GM12864 (cell line): ENCODE measurements at places on chromosomes 7 and 10.
A peak's percentile ranks its signal among the peaks of the same experiment; 100 is the strongest.

DNA sequence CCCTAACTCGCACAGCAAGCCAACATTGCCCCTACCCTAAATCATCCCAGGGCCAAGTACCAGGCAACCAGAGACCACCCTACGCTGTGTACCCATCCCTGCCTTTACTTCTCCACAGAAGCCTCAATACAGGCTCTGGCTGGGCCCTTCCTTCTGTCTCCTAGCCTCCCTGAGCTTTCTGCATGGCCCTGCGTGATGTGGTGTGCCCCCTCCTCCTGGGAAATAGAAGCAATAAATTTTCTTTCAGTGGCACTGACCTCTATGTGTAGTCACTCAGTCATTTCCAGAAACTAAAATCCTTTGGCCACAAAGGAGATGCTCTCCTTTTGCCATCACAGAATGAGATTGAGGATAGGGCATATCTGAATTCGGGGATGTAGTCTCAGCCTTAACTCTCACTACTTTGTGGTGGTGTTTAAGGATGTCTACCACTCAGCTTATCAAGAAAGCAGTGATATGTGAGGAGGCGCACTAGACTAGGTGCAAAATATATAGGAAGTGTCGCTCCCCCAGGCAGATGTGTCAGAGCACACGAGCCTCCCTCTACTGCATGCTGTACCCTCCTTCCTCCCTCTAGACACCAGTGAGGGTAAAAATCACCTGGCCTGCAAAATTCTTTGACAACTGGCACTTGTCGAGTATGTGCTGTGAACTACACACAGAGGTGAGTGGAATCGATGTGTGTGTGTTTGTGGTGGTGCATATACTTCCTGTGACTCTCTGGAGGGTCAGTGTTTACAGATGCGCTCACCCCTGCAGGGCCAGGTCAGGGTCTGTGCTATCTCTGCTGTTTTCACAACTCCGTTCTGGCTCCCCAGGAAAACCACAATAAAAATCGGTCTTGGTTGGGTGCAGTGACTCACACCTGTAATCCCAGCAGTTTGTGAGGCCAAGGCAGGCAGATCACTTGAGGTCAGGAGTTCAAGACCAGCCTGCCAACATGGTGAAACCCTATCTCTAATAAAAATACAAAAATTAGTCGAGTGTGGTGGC lies 825.9 kb upstream of the IGFBP3 start:
- no peak for DNase-seq

DNA sequence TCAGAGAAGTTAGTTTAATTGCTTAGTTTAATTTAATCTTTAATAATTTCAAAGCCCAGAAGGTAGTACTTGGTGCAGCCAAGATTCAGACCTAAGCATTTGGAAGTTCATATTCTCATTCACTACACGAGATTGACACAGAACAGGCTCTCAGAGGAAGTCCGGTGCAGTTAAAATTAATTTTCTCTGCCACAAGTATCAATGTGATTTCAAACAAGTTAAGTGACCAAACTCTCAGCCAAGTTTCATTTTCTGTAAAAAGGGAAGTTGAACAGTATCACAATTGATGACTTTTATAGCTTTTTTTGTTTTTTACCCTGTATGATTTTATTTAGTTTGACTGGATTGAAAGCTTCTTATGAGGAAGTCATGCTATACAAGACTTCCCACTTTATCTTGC lies 1494.9 kb upstream of the LRRTM3 start:
- no peak for DNase-seq

DNA sequence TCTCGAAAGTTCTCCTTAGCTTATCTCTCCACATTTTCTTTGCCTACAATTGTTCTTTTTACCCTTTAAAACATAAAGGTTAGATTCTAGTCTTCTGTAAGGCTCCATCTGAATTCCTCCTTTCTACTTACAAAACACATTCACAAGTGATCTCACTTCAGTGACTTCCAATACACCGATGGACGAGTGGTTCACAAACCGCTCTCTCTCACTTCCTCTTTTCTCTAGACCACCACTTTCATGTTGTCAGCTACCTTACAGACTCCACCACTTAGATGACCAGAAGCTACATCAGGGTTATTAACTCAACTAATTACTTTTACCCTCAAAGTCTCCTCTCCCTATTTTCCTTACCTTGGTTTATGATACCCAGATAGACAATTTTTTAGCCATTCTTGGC lies 11.8 kb downstream of the MET start:
- peak; percentile 74 for DNase-seq

DNA sequence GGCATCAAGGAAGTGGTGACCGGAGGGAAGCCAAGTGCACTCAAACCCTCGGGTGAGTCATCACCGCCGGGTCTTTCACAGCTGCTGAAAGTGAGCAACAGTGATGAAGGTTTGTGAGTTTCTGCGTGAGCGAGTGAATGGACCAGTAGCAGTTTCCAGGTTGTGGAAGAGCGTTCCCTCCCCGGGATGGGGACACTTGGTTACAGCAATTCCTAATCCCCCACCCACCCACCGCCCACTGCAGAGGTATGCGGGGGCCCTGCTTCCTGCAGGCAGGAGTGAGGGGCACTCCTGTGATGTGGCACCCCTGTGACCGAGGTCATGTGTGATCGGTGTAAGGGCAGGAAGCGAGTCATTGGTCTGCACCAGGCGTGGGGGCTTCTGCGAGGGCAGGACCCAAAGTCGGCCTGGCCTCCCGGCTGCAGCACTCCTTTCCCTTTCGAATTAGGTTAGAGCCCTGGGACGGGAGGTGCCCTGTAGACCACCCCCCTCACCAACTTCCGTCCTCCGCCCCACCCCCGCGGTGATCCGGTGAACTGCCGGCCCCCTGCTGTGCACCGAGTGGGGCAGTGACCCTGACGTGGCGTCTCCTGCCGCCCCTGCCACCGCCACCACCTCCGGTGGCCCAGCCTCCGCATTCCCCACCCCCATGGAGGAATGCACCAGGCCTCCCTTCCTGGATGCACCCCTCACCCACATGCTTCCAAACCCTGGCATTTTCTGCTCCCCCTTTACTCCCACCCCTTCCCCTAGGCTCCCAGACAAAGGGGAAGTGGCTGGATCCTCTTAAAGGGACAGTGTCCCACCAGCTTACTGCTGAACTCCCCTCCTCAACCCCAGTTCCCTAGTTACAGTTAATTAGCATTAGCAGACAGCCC lies 10.9 kb downstream of the LIMK1 start:
- DNase-seq, result peak; percentile 47

DNA sequence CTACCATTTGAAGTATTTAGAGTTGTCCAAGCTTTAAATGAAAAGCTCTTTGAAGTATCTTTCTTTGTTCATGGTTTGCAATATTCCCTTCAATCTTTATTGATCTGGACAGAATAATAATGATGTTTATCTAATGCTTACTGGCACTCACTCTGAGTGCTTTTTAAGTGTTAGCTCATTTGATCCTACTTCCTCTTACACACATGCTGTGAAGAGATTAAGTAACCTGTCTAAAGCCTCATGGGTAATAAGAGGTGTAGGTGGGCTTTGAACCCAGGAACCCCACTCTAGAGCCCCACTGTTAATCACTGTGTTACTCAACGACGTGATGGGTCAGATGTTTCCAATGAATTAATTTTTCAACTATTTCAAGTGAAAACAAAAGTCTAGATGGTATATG lies 31.1 kb upstream of the ADD3 start:
- no peak for DNase-seq

DNA sequence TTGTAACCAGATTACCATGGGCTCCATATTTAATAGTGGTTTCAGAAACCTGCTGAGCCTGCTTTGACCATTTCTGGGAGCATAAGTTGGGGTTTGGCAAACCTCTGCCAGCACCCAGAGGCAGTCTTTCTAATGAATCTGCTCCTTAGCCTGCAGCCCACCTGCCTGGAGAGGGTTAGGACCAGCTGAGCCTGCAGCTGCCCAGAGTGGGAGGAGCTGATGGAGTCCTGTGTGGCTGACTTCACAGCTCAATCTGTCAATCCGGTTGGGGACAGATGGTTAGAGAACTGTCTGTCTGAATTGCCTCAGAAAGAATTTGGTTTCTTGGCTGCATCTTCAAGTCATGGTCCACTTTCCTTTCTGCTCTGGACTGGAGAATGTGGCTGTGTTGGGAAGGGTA lies 444.6 kb downstream of the NRG3 start:
- DNase-seq, result no peak

- DNase-seq, result no peak
Measured at GRCh38 chr10:46255801-46256747, 30.7 kb upstream of the ANTXRL start.

DNA sequence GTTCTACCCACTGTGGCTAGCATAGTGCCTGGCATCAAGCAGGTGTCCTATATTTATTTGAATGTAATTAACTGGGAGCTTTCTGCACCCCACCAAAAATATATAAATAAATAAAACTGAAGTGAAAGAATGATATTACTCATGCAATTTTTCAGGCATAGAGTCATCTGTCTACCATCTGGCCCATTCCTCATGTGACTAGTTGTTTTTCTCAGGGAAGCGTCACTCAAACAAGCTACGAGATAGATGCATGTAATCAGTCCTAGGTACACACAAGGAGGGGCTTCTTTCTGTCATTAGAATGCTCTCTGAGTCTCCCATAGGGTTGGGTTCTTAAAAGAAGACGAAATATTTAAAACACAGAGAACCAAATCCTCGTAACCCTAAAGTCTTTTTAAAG lies 255.5 kb upstream of the KMT2E start:
- no peak for DNase-seq

DNA sequence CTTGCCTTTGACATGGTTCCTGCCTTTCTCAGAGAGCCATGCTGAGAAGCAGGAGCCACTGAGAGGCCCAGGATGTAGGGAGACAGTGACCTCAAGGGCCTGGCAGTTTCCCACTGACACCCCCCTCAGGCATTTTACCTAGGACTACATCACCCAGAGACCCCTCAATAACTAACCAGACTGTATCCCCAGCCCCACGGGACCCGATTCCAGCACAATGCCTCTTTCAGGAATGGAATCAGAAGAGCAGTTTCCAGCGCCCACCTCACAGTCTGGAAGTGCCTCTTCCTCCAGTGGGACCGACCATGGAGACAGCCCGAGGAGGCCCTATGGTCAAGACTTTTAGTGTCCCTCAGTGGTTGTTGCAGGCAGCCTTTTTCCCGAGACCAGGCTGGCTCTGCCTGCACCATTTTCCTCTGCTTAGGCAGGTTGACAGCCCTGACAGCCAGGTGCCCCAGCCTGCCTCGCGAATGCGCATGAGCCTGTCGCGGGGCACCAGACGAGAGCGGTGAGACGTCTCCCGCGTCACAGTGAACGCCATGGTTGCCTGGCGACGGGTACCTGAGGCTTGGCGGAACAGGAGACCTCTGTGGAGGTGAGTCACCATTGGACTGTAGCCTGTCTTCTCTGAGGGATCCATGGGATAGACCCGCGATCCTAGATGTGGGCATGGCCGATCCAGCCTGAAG lies 28.4 kb upstream of the ZNF273 start:
- DNase-seq, result no peak

- no peak for DNase-seq
Measured at GRCh38 chr7:158753900-158754299, 49.3 kb upstream of the NCAPG2 start.
